Gastroesophageal sphincter (tissue), 4 donors: ENCODE measurements at places on chromosomes 7 and 10. TPM values are rescaled to one million over a fixed set of nuclear protein-coding genes. Genes with fewer than 3 reads are reported as not detected.

DNA sequence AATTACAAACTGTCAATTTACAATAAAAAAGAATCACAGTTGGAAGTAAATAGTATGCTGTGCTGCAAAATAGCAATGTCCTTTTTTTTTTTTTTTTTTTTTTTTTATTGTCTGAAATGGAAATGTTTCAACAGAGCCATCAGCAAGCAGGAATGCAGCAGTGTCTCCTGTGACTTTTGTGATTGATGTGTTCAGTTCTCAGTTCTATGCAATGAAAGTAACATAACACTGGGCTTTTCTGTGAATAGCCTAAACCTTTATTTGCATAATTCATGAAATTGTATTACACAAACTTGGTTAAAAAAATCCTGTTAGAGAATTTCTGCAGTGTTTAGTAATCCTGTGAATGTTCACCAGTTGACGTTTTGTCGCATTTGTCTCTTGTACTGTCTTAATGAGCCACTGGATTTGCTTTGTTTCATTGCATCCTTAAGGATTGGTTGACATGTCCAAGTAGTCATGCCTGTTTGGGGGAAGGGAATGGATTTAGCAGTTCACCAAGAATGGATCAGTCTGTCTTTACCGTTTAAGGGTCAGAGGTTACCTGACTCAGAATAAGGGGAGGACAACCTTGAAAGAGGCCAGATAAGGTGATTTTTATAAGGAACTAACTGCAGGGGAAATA is 192.7 kb downstream of the MLLT10 start:
- no peak for ATAC-seq

DNA sequence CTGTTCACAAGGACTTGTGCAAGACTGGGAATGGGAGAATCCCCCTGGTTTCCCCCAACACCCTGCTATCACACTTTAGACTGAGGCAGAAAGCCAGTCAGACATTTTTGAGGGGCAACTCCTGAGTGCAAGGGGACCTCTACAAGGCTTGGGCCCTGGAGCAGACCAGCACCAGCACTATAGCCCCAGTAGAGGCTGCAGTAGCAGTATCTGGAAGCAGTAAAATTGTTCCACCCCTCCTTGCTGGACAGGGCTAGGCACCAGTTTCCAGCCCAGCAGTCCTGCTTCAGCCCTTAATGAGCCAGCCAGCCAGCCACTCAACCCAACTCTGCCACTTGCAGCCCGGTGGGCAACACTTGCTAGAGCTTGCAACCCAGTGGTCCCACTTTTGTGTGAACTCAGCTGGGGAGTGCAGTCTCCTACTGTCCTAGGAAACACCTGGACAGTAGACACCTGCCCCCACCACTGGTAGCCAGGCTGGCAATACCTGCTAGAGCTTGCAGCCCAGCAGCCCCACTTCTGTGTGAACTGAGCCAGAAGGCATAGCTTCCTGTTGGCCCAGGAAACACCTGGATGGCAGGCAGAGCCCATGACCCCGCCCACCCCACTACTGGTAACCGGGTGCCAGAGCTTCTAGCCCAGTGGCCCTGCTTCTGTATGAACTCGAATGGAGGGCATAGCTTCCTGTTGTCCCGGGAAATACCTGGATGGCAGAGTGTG is 65.0 kb downstream of the FBXL13 start:
- no peak for ATAC-seq

DNA sequence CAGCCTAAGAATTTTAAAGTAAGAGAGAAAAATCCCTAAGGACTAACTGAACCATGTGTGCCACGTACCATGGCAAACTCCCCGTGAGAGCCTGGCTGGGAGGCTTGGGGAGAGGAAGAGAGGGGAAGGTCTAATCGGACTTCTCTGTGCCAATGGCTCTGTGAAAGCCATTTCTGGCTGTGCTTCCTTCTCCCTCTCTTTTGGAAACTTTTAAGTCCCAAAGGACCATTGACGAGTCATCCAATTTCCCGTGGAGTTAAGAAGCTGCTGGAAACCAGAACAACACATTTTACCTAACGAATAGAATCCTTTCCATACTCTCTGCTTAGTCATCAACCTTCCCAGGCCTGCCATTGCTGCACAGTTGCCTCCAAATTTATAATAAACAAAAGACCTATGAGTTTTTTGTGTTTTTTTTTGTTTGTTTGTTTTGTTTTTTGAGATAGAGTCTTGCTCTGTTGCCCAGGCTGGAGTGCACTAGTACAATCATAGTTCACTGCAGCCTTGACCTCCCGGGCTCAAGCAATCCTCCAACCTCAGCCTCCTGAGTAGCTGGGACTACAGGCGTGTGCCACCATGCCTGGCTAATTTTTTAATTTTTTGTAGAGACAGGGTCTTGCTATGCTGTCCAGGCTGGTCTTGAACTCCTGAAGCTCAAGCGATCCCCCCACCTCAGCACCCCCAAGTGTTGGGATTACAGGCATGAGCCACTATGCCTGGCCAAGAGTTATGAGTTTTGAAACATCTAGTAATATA is 13.2 kb downstream of the LAMB1 start:
- ATAC-seq, result peak; percentile 56

GRCh38 chr7:43771573-43771972 is 13.1 kb downstream of the BLVRA start:
- no peak for ATAC-seq

RHOBTB1 gene
- 15.5 TPM for total RNA-seq

GRCh38 chr10:94407668-94408067 is 5.3 kb downstream of the TBC1D12 start:
- no peak for ATAC-seq

CDC14C gene
- not detected for total RNA-seq

HGF gene
- 4.7 TPM for total RNA-seq

- ATAC-seq, result no peak
These were observed 115.8 kb upstream of the PRR15 start for GRCh38 chr7:29447828-29448227.

GRCh38 chr7:122543891-122544290 is 155.0 kb downstream of the RNF133 start:
- ATAC-seq, result no peak

CSGALNACT2 gene
- 33.5 TPM for total RNA-seq

- no peak for ATAC-seq
These were observed 19.4 kb upstream of the CDC14C start for GRCh38 chr7:48904975-48905374.

DNA sequence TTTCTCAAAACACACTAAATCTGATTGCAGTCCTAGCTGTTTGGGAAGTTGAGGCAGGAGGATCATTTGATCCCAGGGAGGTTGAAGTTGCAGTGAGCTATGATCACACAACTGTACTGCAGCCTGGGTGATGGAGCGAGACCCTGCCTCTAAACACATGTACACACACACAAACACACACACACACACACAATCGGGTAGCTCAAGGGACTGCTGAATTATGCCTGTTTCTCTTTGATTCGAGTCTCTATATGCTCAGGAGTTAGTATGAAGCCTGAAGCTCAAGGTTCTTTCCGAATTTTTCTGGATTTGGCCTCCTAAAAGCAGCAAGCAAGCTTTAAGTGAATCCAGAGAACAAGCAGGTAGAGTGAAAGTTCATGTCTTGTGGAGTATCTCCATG is 22.5 kb downstream of the PRTFDC1 start:
- ATAC-seq, result no peak

GRCh38 chr7:78479348-78479747 is 680.8 kb downstream of the PHTF2 start:
- ATAC-seq, result no peak

PLA2G12B gene
- total RNA-seq, result not detected

GRCh38 chr7:121437470-121437869 is 41.4 kb upstream of the FAM3C start:
- no peak for ATAC-seq

- ATAC-seq, result no peak
These were observed 6.4 kb downstream of the CARD11 start for GRCh38 chr7:3037259-3037658.

DNA sequence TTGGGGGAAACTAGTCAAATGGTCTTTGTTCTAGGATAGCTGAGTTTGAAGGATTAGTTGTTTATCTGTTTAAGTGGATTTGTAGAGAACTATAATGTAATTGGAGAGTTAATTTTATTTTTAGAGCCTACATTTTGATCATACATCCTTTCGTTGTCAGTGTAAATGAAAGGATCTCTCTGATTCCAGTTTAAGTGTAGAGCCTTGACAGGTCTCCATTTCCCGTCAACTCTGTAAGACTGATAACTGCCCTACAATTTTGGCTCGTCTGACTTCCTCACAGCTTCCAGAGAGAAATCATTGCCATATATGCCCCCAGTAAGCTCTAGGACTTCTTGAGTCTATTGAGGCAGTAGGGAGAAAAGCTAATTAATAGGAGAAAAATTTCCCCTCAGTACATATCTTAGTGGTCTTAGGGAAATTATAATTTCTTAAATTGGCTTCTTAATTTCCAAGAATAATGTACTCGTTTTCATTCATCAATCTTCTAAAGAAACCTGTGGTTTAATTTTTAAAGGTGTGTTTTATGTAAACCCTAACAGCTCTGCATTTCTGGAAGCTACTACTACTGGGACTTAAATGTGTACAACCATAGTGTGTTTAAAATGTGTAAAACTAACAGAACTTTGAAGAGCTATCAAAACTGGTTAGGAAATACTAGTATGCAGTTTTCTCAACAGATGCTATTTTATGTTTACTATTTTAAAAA is 3.8 kb downstream of the KMT2E start:
- no peak for ATAC-seq

- peak; percentile 92 for ATAC-seq
These were observed 75.1 kb downstream of the MAD1L1 start for GRCh38 chr7:2157473-2158279.

GRCh38 chr7:150307904-150308303 is 15.3 kb upstream of the LRRC61 start:
- no peak for ATAC-seq

- ATAC-seq, result no peak
These were observed 36.3 kb upstream of the ANTXRL start for GRCh38 chr10:46250481-46250880.

DNA sequence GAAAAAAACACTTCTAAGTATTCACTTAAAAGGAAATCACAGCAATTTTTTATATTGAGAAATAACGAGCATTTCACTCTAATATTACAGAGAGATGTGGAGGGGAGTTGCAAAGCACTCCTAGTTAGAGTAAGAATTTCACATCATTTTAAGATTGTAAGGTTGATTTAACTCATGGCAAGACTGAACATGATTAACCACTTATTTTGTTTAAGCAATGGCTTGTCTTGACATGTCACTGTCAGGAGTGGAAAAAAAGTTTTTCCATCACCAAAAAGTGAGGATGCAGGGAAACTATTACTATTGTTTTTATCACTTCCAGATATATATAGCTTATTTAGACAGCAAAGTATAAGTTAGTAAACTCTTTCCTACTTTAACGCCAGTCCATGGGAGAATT is 27.1 kb downstream of the CD36 start:
- no peak for ATAC-seq

GRCh38 chr10:90064295-90064694 is 362.9 kb downstream of the KIF20B start:
- ATAC-seq, result no peak

DNA sequence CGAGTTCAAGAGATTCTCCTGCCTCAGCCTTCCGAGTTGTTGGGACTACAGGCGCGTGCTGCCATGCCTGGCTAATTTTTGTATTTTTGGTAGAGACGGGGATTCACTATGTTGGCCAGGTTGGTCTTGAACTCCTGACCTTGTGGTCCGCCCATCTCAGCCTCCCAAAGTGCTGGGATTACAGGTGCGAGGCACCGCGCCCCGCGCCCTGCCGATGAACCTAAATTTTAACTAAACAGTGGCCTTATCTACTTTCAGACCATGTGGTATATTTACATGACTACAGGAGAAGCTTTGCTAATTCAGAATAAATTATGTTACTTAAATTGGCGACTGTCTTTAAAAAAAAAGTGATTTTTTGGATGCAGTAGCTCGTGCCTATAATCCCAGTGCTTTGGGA is 9.2 kb downstream of the SIRT1 start:
- ATAC-seq, result no peak

DNA sequence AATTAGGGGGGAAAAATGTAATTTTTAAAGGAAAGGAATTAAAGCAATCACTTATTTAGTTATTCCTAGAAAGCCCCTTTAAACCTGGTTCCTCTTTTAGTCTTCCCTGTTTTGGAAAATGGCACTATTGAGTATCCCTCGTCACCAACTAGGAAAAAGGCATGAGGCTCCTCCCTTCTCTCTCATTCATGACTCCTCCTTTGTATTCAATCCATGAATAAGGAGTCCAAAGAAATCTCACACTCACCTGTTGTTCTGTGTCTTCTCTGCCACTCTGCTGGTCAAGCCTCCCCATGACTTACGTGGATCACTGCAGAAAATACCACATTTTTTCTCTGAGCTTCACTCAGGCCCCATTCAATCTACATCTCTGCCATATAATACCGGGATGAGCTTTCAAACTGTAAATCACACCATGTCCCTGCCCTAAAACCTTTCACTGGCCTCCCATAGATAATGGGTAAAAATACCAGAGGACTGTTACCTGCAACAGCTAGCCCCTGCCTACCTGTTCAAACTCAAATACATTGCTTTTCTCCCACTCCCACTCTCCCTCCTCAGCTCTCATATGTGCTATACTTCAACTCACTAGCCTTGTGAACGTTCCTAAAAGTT is 5.5 kb upstream of the VWDE start:
- no peak for ATAC-seq

DNA sequence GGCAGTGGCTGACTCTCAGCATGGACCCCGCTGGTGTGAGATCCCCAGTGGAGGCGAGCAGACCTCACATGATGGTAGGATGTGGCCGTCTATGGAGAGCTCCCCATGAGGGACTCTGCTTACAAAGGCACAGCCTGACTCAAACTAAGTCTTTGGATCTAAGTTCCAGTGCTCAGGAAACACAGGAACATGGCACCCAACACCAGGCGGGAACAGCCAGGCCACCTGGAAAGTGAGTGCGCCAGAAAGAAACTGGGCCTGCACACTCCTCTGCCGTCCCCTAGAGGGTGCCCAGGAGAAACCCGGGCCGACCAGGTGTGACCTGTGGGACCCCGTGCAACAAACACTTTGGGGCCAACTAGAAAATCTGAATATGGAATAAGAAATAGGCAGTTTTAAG is 10.0 kb downstream of the PITRM1 start:
- no peak for ATAC-seq

- ATAC-seq, result no peak
These were observed 328.4 kb upstream of the SMIM30 start for GRCh38 chr7:113446791-113447190.

- ATAC-seq, result no peak
These were observed 87.3 kb downstream of the PALS2 start for GRCh38 chr7:24660546-24660945.
